Breast epithelium (tissue), 4 donors: ENCODE measurements at places on chromosomes 4 and X. TPM values are rescaled to one million over a fixed set of nuclear protein-coding genes. Genes with fewer than 3 reads are reported as not detected.

DNA sequence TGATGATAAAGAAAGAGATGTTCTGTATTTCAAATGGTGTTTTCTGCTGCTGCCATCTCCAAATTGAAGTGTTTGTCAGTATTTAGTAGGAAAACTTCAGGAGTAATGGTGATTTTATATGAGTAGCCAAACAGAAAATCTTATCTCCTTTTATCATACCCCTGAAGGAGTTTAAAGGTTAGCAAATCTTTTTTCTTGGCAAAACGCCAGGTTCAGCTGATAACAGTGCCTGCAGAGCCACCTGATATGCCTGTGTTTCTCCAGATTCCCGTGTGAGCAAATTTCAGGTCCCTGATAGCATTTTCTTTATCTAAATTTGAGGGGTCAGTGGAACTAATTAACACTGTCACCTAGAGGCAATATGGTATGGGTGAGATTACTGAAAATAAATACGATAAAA lies 65.8 kb upstream of the ETNPPL start:
- no peaks in the 10 kb centered on the region for H3K36me3 ChIP-seq
- no peaks in the 10 kb centered on the region for H3K4me1 ChIP-seq
- no peak for DNase-seq
- H3K27ac ChIP-seq = no peak overlapping the region
- no peaks in the 10 kb centered on the region for H3K27me3 ChIP-seq

GRCh38 chr4:74999714-75000309 lies 66.9 kb downstream of the PARM1 start:
- no peaks in the 10 kb centered on the region for H3K36me3 ChIP-seq
- no peak for DNase-seq
- no peak overlapping the region for H3K27ac ChIP-seq
- no peaks in the 10 kb centered on the region for H3K27me3 ChIP-seq
- no peaks in the 10 kb centered on the region for H3K4me1 ChIP-seq

- no peaks in the 10 kb centered on the region for H3K27me3 ChIP-seq
- DNase-seq = no peak
- no peak overlapping the region for H3K27ac ChIP-seq
- no peak overlapping the region for H3K4me3 ChIP-seq
Observed at GRCh38 chr4:114674080-114674479, 75.5 kb downstream of the UGT8 start.

Gene JADE3
- 7.5 TPM for total RNA-seq

GRCh38 chr4:54548098-54548620 lies 109.6 kb upstream of the KIT start:
- peaks cover 3% of the 10 kb centered on the region for H3K4me1 ChIP-seq
- H3K27ac ChIP-seq = peak overlapping the region; percentile 64
- no peak for DNase-seq
- H3K27me3 ChIP-seq = no peaks in the 10 kb centered on the region
- no peaks in the 10 kb centered on the region for H3K36me3 ChIP-seq

Gene GPC3
- total RNA-seq = 89.1 TPM

GRCh38 chrX:94400488-94400887 lies 726.5 kb downstream of the FAM133A start:
- no peak overlapping the region for H3K4me3 ChIP-seq
- no peaks in the 10 kb centered on the region for H3K4me1 ChIP-seq
- no peaks in the 10 kb centered on the region for H3K36me3 ChIP-seq
- DNase-seq = no peak
